NCI-H2081 treated with DMSO at 0.1 percent for 48 hours (cell line): ENCODE measurements at places on chromosomes 16 and 17.

DNA sequence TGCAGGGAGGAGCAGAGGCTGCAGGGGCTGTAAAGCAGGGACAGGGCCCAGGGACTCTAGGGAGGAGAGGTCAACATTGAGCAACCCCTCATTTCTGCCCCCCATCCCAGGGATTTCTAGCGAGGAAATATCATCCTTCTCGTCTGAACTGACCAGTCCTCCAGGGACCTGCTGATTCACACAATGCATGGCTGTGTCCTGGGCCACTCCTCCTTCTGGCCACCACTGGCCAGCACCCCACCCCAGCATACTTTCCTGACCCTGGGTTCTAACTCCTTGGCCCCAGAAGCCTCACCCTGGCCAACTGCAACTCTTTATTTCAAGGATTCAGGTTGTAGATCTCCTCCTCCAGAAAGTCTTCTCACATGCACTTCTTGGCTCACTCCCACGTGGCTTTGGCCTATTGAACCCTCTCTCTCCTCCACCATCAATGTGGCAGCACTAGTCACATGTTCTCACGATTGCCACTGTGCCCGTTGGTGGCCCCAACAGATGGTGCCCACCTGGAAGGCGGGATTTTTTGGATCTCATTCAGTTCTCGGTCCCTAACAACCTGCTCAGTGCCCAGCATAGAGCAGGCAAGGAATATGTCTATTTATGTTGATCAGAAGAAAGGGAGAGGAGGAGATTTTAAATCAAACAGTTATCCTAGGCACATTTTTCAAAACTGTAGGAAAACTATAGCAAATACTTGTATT is 41.5 kb downstream of the CUEDC1 start:
- no peak for DNase-seq

- no peak for DNase-seq
Measured at GRCh38 chr17:10931133-10931532, 93.2 kb upstream of the PIRT start.

GRCh38 chr17:78560731-78561130 is 16.5 kb downstream of the DNAH17 start:
- DNase-seq: no peak

DNA sequence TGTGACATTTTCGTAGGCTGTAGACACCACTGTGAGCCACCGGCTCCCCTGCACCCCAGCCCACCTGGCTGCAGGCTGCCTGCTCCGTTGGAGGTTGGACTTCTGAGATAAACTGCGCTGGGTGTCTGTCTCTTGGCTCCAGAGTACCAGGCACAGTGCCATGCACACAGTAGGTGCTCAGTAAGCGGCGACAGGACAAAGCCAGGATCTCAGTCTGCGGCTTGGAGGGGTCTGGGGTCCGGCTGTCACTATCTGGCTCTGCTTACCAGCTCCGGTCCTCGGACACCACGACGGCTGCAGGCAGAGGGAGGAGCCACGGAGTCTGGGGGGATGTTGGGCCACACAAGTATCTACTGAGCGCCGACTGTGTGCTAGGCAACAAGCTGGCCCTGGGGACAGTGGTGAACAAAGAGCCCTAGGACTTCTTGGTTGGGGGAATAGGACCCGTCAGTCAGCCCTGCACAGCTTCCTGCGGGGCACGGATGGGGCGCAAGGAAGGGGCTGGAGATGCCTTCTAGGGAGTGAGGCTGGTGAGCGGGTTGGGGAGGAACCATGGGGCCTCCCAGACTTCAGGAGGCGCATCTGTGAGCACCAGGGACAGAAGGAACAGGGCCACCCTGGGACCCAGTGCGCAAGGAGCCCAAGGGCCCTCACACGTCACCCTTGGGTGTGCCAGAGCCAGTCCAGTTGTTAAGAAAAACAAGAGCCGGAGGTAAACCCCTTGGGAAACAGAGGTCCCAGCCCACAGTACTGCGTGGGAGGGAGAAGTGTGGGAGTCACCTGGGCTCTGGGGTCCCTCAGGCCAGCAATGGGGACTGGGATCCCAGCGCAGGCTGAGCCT is 17.3 kb downstream of the JPH3 start:
- DNase-seq: no peak

DNA sequence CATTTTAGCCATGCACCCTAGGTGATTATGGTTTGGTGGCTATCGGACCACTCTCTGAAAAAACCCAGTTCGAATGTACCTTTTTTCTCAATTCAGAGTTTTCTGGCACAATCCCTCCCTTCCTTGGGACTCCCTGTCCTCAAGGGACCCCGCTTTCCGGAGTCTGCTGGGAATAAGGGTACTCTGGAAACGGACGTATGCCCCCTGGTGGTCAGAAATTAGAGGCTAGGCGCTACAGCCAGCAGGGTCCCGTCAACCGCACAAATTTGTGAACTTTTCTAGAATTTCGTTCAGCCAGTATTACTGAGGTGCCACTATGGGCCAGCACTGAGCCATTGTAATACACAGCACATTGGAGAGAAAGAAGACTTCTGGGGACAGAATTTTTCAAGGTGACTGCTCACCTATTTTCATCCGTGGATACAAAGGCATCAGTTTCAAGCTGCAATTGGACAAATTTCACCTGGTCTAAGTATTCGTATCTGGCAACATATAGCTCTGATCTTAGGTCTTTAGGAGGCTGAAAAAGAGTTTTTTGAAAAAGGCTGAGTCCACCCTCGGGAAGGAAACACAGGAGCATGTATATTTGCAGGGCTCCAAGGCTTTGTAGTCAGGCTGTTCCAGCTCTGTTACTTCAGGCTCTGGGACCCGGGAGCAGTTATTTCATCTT is 27.1 kb upstream of the CRYBA1 start:
- DNase-seq: no peak

DNA sequence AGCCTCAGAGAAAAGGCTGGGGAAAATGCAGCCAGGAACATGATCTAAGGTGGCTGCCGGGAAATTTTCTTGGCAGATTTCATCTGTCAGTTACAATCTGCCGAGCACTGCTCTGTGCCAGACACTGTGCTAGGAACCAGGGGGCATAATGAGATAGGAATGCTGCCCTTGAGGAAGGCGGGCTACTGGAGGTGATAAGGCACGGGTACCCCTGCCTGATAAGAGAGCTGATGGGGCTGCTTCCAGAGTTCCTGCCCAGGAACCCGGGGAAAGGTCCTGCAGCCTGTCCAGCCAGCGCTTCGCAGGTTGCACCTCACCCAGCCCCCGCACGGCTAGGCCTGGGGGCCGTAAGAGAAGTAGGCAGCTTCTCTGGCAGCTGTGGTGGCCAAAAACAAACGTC is 3.1 kb downstream of the SCNN1G start:
- DNase-seq: no peak

DNA sequence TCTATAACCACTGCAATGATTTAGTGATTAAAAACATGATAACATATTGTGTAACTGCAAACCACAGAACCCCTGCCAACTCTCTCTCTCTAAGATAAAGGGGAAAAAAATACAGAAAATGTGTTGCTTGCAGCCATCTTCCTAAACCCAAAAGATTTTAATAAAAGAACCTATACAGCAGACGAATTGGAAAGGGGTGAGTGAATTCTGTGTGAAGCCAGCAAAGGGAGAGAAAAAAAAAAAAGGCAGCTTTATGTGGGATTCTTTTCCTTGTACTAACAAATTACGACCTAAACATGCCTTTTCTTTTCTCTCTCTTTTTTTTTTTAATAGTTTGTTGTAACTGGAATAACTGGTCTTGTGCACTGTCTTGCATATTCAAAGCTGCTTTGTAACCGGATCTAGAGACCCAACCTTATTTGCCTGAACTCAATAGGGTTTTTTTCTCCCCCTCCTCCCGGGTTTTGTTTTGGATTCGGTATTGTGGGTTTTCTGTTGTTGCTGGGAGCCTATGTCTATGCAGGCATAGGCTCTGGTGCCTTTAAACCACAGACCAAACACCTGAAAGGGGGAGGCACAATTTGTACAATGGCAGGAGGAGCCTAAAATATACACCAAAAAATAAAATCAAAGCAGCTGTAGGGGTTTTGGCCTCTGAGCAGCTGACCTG is 7.0 kb upstream of the ZFHX3 start:
- no peak for DNase-seq

DNA sequence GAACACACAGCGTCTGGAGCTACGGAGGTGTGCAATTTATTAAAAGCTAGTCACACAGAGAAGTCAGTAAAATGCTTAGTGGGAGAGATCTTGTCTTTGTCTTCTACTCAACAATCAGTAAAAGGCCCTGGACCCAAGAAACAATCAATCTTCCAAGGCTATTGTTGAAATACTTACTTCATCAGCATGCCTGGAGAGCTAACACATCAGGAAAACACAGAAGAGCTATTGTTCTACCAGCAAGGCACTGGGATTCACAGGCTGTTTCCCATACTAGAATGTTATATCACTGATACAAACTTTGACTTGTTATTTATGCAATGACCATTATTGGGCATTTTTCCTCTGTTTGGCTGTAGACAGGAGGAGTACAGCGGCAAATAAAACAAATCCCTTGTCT is 247.8 kb upstream of the ERCC4 start:
- DNase-seq: no peak

DNA sequence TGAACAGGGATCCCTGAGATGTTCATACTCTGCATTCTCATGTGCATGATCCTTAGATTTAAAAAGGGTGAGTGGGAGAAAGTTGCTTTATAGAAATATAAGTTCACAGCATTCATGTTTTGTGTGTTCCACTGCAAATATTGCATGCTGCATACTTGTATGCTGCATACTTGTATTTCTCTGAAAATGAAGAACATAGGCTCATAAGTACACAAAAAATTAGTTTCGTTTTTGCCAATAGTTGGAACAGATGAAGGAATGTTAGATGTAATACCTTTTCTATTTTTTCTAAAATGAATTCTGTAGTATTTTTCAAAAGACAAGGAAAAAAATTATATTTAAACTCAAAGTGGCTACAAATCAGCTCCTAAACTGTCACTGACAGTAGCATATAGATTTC is 79.0 kb downstream of the NFAT5 start:
- no peak for DNase-seq

DNA sequence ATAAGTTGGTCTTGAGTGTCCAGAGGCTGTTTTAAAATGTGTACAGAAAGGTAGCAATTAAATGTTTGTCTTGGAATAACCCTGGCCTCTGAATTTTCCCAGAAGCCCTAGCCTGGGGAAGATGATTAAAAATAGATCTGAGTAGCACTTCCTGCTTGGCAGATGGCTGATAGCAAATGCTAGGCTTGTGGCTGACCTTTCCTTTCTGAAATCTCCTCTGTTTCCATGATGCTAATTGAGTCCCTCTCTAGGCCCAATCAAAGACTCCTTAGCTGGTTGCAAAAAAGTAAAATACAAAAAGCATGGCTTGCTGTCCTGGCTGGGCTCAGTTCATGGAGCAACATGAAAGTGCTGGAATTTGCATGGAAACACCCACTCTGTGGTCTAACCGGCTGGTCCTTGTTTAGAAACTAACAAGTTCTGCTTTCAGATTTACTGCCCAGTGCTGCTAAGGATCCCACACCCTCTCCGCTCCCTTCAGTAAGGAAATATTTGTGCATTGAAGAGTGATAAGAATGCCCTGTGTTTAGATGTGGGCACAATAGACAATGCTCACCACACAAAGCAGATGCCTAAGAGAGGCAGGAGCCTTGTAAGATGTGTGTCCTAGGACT is 40.8 kb downstream of the YPEL2 start:
- no peak for DNase-seq

GRCh38 chr16:68373528-68374245 is 62.9 kb downstream of the PRMT7 start:
- DNase-seq: no peak

DNA sequence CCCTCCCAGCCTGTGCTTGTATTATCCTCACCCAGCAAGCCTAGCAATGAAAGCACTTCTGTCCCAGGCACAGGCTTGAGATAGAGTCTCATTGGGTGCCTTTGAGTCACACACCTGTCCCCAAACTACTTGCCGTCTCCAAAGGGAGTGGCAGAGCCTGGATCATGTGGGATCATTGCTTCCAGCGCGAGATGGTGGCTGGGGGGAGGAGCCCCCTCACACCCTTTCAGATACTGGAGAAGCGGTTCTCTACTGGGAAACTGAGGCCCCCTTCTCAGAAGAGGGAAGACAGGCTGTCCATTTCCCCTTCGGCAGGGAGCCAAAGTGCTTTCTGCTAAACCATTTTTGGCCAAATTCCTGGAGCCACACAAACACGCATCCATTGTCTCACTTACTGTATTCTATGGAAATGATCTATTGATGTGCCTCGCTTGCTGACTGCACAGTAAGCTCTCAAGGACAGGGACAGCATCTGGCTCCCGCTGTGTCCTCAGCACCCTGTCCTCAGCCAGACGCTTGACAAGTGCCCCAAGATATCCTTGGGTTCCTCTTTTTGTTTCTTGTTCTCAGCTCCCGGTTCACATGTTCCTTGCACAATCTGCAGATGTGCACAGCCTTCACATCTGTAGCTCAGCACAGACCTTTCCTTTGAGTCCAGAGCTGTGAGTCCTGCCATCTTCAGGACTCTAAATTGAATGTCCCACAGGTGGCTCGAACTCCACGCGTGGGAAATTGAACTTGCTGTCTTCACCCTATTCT is 26.0 kb upstream of the DLX3 start:
- DNase-seq: no peak
